ENCODE measurements at places on chromosomes 16 and 17.
A peak's percentile ranks its signal among the peaks of the same experiment; 100 is the strongest.

- DNase-seq = no peak
Measured at GRCh38 chr16:11310997-11311561, 29.9 kb upstream of the PRM1 start.

DNA sequence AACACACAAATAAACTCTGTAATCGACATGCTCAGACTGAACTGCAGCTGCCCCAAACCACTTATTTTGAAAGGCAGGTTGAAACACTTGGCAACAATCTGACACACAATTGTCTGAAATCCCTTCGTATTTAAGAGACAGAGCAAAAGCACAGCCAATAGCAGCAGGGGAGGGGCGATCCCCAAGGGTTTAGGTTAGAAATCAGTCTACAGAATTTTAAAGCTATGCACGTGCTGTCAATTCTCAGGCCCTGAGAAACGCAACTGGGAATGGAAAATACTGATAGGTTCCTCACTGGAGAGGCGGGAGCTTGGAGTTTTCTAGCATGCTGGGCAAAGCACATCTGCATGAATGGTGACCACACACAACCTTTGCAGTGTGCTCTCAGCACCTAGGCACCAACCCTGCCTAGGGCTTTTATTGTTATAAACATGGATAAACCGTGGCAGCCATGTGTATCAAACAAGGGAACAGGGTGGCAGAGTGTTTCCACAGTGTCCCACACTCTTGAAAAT, 168.0 kb downstream of the AATF start:
- no peak for DNase-seq

GRCh38 chr16:53565296-53565863, 62.4 kb upstream of the AKTIP start:
- peak; percentile 1 for DNase-seq

GRCh38 chr16:52558448-52558847, 11.5 kb upstream of the TOX3 start:
- DNase-seq = no peak

DNA sequence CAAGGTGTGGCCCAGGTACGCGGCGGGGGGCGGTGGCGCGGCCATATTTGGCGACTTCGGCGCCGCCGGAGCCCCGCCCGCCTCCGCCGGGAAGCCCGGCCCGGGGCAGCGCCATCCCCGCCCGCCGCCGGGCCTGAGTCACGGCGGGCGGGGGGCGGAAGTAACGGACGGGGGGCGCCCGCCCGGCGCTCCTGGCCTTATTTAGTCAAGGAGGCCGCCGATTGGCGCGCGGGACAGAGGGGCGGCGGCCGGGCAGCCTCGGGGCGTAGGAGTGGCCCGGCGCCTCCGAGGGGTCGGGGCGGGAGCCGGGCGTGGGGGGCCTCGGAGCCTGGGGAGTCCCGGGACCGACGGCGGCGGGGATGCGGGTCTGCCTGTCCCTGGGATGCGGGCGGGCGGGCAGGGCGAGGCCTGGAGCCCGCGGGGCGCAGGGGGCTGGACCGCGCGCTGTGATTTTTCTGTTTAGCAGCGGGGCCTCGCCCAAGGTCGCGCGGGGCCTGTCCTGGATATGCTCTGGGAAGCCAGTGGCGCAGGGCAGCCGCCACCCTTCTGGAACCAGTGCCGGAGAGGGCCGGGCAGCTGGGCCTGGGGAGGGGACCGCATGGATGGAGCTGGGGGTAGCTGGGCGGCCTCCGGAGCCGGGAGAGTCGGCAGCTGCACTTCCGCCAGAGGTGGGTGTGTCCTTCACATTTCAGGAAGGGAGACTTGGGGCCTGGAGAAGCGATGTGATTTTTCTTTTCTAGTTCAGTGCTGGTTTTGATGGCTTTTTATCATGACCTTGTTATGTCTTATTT, 2.3 kb upstream of the ACTG1 start:
- DNase-seq = no peak

DNA sequence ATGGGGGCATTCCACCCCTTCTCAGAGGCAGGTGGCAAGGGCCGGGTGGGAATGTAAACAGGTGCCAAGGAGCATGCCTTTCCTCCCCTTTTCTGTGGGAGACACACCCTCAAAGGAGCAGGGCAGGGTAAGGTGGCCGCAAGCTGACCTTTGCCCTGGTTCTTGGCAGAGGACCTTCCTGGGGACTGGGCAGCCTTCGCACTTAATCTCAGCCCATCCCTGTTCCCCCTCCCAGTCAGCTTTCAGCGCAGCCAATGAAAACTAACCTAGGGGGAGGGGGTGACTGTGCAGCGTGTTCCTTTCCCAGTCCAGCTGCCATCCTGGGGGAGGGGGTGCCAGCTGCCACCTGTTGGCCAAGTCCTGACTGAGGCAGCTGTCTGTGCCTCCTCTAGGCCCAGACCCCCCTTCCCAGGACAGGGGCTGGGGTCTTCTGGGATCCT, 2.8 kb downstream of the TRAF4 start:
- peak; percentile 15 for DNase-seq

DNA sequence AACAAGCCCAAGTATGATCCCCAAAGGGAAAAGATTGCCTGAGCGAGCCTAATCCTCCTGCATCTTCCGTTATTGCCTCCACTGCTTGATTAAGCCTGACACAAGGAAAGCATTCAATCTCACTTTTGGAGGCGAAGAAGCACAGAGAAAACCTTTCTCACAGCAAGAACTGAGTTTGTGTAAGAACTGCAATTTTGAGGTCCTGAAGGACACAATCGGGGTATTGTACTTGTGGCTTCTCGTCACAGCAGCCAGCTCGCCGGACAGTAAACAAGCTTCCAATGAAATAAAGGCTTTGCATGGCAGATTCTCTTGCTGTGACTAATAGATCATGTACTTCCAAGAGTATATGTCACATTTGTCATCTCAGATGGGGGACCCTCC, 18.7 kb upstream of the FOXF1 start:
- DNase-seq = no peak

DNA sequence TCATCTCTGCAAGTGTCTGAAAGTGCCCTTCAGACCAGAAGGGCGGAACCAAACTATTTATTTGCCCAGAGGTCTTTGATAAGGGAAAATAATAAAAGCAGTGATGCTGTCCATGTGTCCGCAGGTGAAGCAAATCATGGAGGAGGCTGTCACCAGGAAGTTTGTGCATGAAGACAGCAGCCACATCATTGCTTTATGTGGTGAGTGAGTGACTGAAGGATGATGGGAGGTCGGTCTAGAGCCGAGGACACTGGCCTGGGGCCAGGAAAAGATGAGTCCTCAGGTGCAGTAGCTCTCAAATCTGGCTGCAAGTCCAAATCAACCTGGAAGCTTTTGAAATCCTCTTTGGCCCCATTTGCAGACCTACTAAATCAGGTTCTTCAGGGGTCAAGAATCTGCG, 6.1 kb downstream of the SGSM2 start:
- DNase-seq = no peak

DNA sequence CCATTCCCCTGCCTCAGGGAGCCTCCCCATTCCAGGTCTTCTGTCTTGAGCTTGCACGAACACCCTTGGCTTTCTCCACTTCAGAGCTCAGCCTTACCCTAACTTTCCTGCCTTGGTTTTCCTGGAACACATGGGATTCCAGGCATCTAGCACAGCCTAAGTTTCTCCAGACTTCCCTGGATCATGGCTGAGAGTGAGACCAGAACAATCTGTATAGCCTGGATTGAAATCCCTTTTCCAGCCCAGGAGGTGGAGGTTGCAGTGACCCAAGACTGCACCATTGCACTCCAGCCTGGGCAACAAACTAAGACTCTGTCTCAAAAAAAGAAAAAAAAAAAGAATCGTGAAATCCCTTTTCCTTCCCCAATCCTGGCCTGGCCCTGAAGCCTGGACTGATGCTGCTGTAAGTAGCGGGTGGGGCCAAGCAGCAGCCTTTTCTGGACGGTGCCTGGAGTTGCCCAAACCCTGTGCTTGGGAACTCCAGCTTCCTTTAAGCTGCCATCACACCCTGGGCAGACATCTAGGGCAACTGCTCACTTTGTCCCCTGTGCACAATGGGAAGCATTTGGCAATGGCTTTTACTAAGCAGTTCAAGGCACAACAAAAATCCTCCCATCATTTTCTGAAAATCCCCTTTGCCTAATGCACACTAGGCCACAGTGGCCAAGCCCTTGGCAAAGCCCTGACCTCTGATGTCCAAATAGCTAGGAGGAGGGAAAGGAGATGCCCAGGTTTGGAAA, 12.0 kb upstream of the SLC16A5 start:
- no peak for DNase-seq

- DNase-seq = no peak
Measured at GRCh38 chr16:75206749-75207451, at the start of gene CTRB2. Gene CTRB2 (minus strand): TSS chr16:75207161. CDS start chr16:75207141, 20 bp downstream.

DNA sequence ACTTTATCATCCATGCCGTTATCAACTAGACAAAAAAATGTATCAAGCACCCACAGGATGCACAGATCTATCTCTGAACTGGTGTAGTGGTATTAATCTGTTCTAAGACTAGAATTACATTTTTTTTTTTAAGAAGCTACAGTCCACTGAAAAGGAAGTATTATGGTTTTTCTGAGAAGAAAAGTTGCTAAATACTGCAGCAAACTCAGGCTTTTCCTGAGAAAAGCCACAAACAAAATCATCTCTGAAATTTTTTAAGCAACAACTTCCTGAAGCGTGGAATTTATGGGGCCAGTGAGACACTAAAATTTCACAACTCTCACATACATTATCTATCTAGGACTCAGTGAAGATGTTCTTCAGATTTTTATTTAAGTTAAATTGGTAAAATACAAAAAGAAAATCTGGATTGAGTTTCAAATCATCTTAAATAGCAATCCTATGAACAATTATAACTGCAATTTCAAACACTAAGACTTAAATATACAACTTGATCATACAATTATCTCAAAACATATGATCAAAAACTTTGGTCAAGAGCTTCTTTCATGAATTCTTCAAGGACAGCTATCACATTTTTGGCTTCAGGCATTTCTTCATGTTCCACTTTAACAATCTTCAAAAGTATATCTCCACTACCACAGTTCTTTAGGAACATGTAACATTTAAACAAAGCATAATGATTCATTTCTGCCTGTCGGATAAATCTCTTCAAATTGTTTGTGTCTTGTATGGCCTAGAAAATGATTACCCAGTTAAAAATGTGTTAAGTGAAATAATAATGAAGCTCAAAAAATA, 10.5 kb downstream of the C17orf75 start:
- DNase-seq = no peak

DNA sequence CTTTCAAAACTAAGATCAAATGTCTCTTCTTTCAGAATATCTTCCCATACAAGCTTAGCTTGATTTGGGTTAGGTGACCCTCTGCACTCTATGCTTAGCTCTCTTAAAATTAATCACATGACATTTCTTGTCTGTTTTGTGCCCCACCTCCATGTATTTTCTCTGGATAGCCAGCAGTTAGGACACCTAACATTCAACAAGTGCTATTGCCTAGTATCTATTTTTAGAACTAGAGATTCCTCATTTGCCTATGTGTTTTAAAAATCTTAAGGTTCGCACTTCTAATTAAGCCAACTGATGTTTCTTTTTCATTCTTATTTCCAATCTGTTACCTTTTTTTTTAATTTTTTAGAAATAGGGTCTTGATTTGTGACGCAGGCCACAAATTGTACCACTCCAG, 129.7 kb upstream of the C17orf78 start:
- no peak for DNase-seq

DNA sequence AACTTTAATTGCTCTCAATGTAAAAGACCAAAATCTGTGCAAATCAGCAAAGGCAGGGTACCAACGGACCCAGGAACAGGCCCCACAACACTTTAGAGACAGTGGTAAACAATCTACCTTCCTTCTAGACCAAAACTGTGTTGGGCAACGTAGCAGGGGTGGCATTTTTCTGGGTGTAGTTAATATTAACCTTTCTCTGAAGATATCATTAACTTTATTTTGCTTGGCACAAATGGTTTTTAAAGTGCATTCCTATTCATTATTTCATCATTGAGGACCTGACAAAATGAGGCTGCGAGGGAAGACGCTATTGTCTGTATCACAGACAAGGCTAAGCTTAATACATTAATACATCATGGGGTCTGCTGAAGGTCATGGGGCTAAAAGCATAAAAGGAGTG, 37.9 kb upstream of the TRAP1 start:
- DNase-seq = no peak

GRCh38 chr17:9232155-9232475, 210.8 kb downstream of the NTN1 start:
- no peak for DNase-seq

DNA sequence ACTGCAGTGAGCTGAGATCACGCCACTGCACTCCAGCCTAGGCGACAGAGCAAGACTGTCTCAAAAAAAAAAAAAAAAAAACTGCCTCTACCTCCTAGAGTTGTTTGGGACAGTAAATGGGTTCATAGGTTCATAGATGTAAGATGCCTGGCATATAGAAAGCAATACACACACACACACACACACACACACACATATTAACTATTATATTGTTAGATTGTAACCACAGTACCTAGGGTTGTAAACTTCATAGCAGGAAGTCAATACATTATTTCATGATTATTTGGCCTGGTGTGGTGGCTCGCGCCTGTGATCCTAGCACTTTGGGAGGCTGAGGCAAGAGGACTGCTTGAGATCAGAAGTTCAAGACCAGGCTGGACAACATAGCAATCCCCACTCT, 5.8 kb downstream of the XPO6 start:
- no peak for DNase-seq

DNA sequence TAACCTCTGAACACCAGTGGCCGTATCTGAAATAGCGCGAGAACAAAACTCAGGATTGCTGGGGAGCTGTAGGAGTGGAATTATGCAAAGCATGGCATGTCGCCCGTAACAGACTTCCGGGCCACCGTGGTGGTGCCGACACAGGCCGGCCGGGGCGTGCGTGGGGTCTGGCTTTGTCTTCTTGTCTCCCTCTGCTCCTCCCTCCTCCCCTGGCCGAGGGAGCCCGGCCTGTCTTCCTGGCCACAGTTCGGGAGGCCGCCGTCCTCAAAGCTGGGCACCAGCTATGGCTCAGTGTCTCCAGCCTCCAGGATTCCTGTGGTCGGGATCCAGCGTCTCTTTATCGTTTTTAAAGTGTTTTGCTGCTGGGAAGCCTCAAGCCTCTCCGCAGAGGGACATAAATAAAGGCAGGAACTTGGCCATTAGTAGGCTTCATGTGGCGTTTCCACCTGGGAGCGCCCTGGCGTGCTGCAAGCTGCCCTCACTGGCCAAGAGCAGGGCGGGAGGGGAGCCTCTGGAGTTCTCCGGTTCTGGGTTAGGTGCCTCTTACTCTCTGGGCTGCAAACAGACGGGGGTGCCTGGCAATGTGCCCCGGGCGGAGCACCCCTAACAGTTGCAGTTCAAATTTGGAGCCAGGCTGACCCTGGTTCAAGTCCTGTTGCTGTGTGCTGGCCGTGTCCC, 22.0 kb upstream of the NPTX1 start:
- no peak for DNase-seq

- peak; percentile 69 for DNase-seq
Measured at GRCh38 chr17:57535249-57535966, 209.7 kb downstream of the CCDC182 start.

DNA sequence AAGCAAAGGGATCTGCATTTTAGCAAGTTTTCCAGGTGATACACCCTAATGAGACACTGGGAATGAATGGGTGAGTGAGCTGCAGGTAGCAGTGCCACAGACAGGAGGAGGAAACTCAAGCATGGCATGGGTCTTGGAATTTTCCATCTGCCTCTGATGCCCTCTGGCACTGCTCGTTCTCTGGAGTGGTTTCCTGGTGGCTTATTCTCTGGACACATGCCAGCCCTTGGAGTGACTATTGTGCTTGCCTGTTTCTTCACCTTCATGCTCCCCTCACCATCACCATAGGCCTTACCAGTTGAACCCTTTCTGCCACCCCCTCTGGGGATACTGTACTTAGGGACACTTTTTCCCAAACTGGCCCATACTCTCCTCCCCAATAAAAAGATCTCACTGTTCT, 1.6 kb downstream of the COASY start:
- DNase-seq = no peak

Data from NCI-H446 treated with DMSO at 0.1 percent for 48 hours (cell line).